Caco-2 (cell line): ENCODE measurements at places on chromosomes 2 and 18.

- no peak for DNase-seq
These were observed 9.7 kb downstream of the MYO7B start for GRCh38 chr2:127545189-127545588.

GRCh38 chr2:138516030-138516704 is 14.6 kb downstream of the SPOPL start:
- no peak for DNase-seq

GRCh38 chr2:18856765-18857164 is 267.4 kb upstream of the NT5C1B start:
- no peak for DNase-seq

GRCh38 chr2:239790313-239790712 is 234.8 kb downstream of the NDUFA10 start:
- no peak for DNase-seq

DNA sequence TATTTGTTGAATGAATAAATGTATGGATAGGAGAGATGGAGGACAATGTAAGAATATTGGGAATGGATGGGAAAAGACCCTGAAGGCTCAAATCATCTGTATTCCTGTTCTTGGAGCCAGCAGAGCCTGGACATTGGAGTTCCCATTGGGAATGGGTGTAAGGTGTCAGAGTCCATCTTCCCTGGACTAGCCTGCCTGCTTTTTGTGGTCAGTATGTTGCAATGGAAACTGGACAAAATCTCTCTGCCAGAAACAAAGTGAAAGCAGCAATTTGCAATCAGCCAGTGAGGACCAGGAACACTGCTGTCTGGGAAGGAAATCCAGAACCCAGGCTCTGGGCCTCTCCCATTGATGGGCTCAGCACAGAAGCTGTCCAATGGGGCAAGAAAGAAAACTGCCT is 83.5 kb upstream of the SKOR2 start:
- no peak for DNase-seq

DNA sequence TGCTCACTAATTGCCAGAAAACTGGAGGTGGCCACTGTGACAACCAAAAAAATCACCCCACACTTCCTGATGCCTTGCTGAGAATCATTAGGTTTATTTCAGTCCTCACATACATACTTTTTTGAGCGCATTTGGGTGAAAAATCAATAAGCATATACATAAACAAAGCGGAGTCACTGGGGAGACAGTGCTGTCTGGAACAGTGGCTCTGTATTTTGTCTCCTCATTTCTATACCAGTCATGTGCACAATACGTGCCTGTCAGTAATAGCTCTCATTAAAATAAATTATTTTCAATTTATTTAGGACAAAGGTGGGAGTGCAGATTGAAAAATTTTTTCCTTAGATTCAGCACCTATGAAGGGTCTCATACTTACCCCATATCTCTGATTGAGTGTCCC is 48.2 kb downstream of the CXCR4 start:
- DNase-seq: no peak

- no peak for DNase-seq
These were observed 73.9 kb upstream of the TWSG1 start for GRCh38 chr18:9260388-9261380.

DNA sequence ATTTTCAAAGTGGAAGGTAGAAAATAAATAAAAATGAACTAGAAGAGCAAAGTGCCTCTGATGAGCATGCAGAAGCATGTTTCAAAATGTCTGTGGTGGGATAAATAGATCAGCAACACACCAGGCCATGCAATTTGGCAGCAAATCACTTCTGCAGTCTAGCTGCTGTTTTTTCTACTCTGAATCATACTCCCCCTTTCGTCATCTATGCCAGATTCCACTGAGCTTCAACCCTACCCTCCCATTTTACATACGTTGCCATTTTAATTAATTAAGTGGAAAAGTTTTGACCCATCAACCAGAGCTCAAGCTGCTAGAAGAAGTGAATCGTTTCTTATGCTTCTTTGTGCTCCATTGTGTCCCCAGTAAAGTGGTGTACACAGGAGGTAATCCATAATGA is 79.3 kb downstream of the NRXN1 start:
- no peak for DNase-seq

DNA sequence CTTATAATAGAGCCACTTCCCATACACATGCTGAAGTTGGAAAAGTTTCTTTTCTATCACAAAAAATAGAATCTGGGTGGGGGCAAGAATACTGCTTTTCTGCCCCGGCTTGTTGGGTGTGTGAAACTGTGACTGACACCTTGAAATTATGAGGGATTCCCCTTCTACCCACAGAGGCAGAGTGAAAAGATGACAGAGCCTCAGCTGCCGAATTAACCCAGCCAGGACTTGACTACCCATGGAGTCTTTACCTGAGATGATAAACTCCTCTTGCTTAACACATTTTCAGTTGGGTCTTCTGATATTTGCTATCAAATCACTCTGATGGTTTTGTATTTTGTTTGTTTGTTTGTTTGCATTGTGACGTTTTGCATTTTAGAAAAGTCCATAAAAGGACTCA is 66.0 kb upstream of the PMAIP1 start:
- DNase-seq: no peak

DNA sequence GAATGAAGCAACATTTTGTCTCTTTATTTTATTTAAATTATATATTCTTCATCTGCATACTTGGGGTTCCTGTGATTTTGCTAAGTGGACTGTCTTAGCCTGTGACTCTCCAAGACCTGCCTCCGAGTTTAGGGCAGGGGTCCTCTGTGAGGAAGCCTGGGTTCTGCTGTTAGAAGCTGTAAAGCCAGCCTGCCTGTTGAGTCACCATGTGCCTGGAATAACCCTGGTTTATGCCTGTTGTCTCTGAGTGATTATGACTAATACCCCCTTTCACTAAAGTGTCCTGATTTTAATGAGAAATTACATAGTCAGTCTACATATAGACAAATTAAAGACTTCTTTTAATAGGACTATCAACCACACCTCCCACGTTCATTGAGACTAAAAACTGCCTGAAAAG is 369.1 kb downstream of the ZNF521 start:
- no peak for DNase-seq

GRCh38 chr2:79649531-79649930 is 136.7 kb downstream of the CTNNA2 start:
- no peak for DNase-seq

- DNase-seq: no peak
These were observed 142.9 kb downstream of the ASB1 start for GRCh38 chr2:238569507-238570195.

DNA sequence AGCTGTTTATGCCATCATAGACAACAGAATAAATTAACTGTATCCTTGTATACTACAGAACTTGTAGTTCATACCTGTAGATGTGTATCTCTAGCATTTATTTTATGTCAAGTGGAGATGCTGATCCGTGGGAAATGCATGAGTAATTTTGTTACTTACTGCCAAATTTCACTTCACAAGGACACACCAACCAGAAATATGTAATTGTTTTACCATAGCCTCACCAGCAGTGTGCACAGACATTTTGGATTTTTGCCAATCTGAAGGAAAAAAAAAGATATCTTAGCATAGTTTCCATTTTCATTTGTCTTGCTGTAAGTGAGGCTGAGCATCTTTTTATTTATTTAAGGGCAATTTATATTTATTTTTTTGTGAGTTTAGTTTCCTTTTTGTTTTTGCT is 265.1 kb upstream of the OSR1 start:
- no peak for DNase-seq
